ENCODE measurements at places on chromosomes 16 and 17.

DNA sequence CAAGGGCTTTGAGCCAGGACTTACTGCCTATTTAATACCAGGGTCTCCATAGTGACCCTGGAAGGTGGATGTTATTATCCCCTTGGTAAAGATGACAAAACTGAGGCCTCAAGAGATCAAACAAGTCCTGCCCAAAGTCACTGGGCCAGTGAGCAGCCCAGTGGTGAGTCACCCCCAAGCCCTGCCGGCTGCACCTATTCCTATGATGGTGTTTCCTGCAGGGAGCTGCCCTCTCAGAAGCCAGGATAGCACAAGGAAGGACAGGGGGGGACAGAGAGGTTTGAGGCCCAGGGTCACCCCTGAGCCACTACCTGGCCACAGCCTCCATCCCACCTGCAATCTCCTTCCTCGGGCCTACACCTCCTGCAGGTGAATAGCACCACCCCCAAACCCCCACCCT lies 90.9 kb downstream of the SDK2 start:
- DNase-seq: no peak

GRCh38 chr17:77475016-77475976 lies 334.5 kb downstream of the SEC14L1 start:
- DNase-seq: peak; percentile 83

GRCh38 chr16:57306676-57307341 lies 22.3 kb upstream of the PLLP start:
- DNase-seq: no peak

- DNase-seq: no peak
Measured at GRCh38 chr16:77206533-77206932, 7.3 kb downstream of the SYCE1L start.

DNA sequence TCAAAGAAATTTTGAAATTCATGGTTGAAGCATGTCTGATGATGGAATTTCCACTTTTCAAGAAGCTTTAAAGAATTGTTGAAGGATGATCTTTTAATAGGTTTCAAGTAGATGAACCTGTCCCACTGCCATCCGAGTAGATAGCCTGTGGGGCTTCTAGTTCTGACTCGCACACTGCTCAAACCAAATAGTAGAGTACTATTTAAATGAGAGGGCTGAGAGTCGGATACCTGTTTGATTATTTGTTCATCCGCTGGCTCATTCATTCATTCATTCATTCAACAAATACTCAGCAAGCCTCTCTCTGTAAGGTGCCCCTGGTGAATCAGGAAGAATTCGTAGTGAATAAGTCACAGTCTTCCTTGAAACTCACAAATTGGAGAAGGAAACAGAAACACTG lies 108.2 kb upstream of the IRX5 start:
- no peak for DNase-seq

GRCh38 chr16:31456988-31457360 lies 2.3 kb upstream of the ARMC5 start:
- DNase-seq: no peak

GRCh38 chr17:34146440-34147043 lies 108.5 kb upstream of the CCL2 start:
- peak; percentile 66 for DNase-seq

DNA sequence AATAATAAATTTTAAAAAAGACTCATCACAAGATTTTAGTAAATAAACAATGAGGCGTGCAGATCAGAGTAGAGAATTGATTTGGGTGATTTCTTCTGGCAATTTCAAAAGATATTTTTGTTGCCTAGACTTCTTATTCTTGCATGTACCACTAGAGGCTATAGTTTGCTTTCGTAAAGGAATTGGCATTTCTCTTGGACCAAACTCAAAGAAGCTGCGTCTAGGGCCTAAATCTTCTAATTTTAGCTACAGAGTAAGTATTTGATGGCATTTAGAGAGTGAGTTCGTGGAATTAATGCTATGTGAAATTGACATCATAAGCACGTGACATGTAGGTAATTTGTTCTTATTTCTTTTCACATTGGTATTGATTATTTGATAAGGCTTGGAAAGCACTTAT lies 24.4 kb upstream of the ABCC11 start:
- DNase-seq: no peak

DNA sequence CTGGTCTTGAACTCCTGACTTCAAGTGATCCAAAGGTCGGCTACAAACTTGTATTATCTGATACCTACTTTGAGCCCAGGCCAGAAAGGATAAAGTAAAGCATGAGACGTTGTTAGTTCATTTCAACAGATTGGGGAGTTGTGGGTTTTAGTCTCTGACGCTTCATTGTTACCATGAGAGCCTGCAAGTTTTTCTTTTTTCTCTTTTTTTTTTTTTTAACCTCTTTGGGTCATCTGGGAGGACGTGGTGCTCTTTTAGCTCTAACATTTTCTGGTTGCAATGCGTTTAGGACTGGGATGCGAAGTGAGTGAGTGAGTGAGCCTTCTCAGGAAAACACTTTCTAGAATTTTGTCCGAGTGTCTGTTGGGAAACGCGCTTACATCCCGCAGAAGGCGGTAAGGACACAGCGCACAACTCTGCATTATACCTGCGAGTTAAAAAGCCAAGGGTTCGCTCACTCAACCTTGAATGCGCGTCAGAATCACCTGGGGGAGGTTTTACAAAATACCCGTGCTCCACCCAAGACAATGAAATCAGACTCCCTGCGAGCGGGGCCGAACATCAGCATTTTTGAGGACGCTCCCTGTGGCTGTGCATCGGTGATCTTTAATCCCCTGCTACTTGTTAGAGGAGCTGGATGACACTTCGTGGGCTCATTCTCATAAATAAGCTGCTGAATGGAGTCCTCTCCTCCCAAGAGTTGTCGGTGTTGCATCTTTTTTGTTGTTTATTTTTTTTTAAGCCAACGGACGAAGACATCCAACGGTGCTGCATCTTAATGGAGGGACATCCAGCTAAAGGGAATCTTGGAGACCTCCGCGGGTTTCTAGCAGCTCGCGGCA lies 629 bp upstream of the RNF135 start:
- DNase-seq: peak; percentile 50

DNA sequence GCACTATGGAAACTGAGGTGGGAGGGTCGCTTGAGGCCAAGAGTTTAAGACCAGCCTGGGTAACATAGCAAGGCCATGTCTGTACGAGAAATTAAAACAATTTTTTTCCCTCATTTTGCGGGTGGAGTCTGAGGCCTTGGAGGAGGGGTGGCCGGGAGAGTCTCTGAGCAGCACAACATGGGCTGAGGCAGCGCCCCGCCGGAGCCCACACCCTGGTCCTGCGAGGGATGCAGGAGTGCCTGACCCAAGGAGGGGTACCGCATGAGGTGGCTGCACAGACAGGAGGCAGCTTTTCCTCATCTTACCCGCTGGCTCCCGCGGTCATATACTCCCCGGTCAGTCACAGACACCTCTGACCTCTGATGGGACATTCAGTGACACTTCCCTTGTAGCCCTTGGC lies 67.7 kb downstream of the MSI2 start:
- DNase-seq: no peak

- DNase-seq: no peak
Measured at GRCh38 chr16:10033556-10033955, 148.7 kb downstream of the GRIN2A start.

DNA sequence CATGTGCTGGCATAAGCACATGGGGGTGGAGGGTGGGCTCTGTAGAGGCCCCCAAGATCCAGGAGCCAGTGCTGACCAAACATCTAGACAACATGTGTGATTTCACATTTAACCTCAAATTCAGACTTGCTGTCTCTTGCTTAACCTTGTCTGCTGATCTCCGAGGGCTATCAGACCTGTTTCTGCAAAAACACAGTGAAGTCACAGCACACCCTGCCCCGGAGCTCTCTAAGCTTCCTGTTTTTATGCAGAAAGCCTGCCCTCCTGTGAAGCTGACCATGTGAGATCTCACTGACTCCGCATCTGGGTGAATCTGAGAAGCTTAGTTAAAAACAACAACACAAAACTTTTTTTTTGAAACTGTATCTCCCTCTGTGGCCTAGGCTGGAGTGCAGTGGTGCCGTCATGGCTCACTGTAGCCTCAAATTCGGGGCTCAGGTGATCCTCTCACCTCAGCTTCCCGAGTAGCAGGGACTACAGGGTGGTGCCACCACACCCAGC lies 6.6 kb upstream of the DPEP2 start:
- peak; percentile 47 for DNase-seq

- DNase-seq: no peak
Measured at GRCh38 chr17:12729086-12729485, 60.2 kb upstream of the ARHGAP44 start.

- DNase-seq: peak; percentile 46
Measured at GRCh38 chr16:47037396-47037745, 63.9 kb upstream of the DNAJA2 start.

- DNase-seq: no peak
Measured at GRCh38 chr16:54237-54581, 581 bp downstream of the SNRNP25 start.

DNA sequence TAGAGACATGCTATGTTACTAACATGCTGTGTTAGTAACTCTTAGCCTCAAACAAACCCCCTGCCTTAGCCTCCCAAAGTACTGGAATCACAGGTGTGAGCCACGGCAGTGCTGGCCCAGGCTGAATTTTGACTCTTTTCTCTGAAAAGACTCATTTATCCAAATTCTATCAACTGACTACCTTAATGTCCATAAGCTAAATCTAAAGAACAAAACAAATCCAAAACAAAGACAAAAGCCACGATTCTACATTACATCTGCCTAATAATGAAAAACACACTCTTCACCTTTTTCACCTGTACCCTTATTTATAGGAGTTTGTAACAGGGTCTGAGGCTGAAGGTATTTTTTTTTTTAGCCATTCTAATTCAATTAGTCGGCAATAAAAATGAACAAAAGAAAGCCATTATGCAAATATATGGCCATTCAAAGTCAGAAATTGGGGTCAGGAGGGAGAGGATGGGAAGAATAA lies 432.5 kb downstream of the RBFOX1 start:
- no peak for DNase-seq

GRCh38 chr17:71327376-71328059 lies 793.3 kb upstream of the SOX9 start:
- DNase-seq: no peak

DNA sequence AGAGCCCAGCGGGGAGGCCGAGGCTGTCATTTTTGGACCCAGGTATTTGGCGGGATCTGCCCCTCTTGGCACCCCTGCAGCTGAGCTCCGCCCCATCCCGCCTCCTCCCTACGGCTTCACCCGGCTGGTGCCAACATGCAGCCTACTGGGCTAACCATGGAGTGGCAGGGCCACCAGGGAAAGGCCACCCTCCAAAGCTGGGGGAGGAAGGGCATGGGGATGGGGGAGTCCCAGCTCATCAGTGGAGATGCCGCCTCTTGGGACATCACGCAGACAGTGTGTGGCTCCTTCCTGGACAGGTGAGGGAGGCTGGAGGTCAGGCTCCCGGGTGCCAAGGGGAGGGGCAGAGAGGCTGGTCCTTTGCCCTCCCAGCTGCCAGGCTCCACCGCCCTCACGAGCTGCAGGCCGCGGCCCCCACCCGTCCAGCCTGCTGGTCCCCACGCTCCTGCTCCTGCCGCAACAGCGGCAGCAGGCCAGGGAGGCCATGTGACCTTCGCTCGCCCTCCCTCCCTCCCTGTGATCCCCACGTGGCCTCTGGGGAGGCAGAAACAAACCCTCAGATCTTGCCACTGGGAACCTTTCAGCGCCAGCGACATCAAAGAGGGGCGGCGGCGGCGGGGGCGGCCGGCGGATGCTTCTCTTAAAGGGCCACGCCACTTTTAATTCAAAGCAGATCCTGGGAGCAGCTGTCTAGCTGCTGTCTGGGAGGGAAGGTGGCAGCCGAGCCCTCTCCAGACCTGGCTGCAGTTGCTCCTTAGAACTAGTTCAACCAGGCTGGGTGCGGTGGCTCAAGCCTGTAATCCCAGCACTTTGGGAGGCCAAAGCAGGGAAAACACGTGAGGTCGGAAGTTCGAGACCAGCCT lies 6.8 kb upstream of the NOTUM start:
- DNase-seq: peak; percentile 90

DNA sequence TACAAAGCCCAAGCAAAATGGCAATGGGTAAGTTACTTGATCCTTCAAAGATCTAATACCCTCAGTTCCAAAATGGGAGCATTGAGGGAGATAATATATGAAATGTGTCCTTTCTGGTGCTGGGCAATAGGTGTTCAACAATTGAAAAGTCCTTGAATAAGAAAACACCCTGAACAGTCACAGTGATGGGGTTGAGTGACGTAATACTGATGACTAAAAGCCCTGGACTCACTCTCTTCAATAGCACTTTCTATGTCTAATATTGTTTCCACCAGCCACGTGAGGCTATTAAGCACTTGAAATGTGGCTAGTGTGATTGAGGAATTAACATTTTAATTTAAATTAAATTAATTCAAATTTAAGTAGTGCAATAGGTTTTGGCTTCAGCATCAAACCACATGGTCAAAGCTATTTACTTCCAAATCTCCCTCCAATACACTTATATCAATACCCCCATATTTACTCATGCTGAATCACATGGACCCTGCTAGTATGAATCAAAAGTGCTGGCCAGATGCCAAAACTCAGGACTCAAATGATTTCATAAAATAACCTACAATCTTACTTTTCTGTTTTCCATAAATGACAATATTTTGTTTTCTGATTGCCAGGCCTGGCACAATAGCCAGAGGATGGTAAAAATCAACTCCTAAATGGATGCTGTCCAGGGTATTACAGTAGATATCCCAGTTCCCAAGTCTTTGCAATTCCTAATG lies 516.2 kb downstream of the HAPSTR1 start:
- no peak for DNase-seq
